BJ (cell line): ENCODE measurements at places on chromosomes 6 and 20.

- DNase-seq: no peak
Observed at GRCh38 chr6:109662192-109662591, 28.8 kb downstream of the AK9 start.

GRCh38 chr6:46042355-46042999, 26.8 kb upstream of the CLIC5 start:
- DNase-seq: no peak

DNA sequence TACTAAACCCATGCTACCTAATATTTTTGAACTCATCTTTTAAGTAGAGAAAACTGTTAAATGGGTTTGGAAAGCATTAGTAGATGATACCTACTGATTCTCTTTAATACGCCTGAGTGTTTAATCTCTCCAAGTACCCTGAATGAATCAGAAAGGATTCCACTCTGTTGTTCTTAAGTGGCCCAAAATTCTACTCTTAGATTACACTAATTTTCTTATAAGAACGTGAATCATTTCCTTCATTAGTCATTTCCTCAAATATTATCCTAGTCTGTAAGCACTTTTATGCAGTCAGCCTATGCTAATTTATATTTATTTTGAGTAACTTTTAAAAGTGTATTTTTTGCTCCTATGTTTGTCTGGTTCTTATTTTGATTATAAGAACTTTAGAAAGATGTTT, 380.0 kb downstream of the BTBD9 start:
- peak; percentile 51 for DNase-seq

- no peak for DNase-seq
Observed at GRCh38 chr6:12958052-12958706, 241.6 kb downstream of the PHACTR1 start.

DNA sequence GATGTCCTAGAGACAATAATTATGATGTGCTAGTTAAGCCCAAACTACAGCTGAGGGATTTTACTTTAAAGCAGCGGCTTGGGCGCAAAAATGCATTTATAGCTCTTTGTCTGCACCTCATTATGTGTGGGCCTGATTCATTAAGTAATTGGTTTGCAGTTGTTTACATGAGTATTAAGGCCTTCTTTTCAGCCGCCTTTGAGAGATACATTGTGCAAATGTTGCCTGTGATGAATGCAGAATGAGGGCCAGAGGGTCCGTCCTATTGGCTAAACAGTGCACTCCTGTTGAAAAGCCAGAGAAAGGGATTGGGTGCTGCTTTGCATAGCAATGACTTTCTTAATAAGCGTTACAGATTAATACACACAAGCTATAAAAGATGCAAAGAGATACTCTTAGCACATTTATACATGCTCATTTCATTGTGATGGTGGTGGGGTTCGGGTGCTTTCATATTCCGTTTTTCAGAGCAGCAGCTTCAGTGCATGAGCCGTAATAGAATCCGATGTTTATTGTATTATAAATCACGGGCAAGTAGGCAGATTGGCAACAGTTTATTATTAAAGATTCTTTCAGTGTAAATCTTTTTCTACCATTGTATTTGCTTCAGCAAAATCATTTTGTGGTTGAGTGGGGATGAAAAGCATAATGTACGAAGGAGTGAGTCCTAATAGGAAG, 68.2 kb upstream of the XRN2 start:
- DNase-seq: no peak

DNA sequence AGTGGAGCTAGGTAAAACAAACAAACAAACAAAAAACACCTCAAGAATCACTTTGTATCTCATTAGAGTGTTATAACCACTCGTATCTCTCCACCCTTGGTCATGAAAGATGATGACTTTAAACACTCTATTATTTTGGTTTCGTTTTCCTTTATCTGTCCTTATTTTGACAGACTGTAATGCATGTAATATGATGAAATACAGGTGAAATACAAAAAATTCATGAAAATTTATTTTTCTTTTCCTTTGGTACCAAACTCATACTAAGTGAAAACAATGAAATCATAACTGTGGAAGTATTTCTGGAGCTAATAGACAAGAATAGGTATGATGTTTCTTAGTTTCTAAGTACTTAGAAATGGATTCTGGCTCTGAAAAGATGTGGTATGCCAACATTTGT, 4.1 kb downstream of the OR12D2 start:
- DNase-seq: no peak

DNA sequence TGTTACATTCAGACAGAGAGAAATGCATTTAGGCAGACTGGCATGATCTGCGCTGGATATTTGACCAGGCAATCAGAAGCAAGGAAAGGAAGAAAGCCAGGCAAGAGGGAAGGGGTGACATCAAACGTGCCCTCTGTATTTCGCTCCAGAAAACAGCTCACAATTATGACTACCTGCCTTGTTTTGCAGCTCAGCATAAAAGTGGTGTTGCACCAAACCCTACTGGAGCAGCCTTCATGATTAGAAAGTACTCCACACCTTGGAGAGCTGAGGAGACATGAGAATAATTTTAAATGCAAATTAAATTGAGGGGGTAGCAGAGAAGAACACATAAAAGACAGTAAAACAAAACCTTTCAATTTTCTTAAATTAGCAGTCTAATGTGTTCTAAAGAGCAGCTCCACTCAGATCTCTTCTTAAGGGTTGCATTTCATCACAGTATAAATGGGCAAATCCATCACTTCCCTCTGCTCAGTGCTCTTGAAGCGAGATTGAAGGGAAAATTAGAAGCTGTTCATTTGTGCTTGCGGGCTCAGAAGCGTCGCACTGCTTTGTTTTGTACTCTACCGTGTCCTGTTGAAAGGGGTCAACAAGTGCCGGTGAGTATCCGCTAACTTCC, at the start of gene PHACTR1:
Gene PHACTR1, plus strand, starts transcription at position 470 of the 619 bp plus-strand sequence.
- DNase-seq: no peak

GRCh38 chr6:108588586-108588985, 27.9 kb downstream of the FOXO3 start:
- DNase-seq: no peak

DNA sequence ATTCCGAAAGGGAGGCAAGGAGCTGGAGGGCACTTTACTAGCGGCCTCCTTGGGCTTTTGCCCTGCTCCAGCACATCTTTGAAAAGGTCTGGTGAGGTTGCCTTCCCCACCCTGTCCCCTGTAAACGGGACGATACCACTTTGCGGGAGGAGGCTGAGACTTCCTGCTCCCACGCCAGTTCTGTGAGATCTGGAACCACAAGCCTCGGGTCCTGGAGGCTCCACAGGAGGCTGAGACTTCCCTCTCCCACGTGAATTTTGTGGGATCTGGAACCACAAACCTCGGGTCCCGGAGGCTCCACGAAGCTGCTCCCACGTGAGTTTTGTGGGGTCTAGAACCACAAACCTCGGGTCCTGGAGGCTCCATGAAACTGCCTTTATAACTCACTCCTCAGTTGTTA, 209.3 kb downstream of the DLL1 start:
- DNase-seq: no peak

GRCh38 chr20:21397341-21398108, at the start of gene NKX2-4:
TSS of gene NKX2-4 (minus strand) at chr20:21397526. CDS start at chr20:21397399, 127 bp downstream.
- no peak for DNase-seq

DNA sequence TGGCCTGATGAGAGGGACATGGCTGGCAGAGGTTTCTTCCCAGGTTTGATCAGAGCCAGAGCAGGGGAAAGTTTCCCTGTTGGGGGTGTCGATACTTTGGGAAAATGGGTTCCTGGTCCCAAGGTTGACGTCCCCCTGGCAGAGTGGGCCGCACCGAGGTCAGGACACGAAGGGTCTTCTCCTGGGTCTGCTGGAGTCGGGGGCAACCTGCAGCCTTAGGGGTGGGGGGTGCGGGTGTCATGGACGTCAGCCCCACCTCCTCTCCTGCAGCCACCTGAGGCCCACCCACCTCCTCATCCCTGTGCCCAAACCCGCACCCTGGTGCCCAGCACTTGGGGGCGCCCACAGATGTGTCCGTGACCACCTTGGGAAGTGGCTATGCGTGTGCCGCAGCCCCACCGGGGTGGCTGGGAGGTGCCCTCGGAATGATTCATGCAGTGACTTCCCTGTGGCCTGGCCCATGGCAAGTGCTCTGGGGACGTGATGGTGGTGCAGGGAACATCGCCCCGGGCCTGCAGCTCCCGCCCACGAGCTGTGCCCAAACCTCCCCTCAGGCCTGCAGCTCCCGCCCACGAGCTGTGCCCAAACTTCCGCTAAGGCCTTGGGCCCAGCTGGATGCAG, 64.9 kb downstream of the YTHDF1 start:
- DNase-seq: no peak

GRCh38 chr20:35731862-35732643, 10.0 kb downstream of the RBM39 start:
- DNase-seq: no peak

GRCh38 chr6:144675231-144675861, 390.2 kb downstream of the UTRN start:
- DNase-seq: no peak

- DNase-seq: no peak
Observed at GRCh38 chr20:17663040-17663399, 19.0 kb downstream of the RRBP1 start.

- no peak for DNase-seq
Observed at GRCh38 chr6:152952045-152952444, 30.8 kb downstream of the FBXO5 start.

GRCh38 chr20:38745757-38746156, 2.5 kb upstream of the ACTR5 start:
- no peak for DNase-seq

- no peak for DNase-seq
Observed at GRCh38 chr6:40880906-40881305, 158.1 kb downstream of the UNC5CL start.

GRCh38 chr6:7991536-7991935, 72.7 kb downstream of the BLOC1S5 start:
- no peak for DNase-seq
